ENCODE measurements at places on chromosomes 7 and 10. TPM values are rescaled to one million over a fixed set of nuclear protein-coding genes. Genes with fewer than 3 reads are reported as not detected.
A peak's percentile ranks its signal among the peaks of the same experiment; 100 is the strongest.

The MEST gene
- total RNA-seq, result 10.7 TPM

The CNNM1 gene
- total RNA-seq, result 0.16 TPM

The FKBP6 gene
- total RNA-seq, result not detected

The XRCC2 gene
- 0.65 TPM for total RNA-seq

The MKI67 gene
- 2.1 TPM for total RNA-seq

The MACC1 gene
- 0.16 TPM for total RNA-seq

The AKR1C3 gene
- total RNA-seq, result 40.5 TPM

GRCh38 chr10:119199231-119199992 is 8.0 kb upstream of the GRK5 start:
- DNase-seq, result no peak

DNA sequence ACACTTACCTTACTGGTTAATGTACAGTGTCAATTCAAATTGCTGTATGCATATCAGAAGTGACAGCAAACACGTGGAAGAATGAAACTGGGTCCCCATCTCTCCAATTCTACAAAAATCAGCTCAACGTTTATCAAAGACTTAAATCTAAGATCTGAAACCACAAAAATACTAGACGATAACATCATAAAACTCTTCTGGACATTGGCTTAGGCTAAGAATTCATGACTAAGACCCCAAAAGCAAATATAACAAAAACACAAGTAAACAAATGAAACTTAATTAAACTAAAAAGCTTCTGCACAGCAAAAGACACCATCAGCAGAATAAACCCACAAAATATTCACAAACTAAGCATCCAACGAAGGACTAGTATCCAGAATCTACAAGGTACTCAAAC is 35.9 kb upstream of the PFKP start:
- no peak for DNase-seq

- peak; percentile 74 for DNase-seq
Observed at GRCh38 chr10:29470355-29470705, 164.4 kb downstream of the SVIL start.

- no peak for DNase-seq
Observed at GRCh38 chr10:45058992-45059561, 58.4 kb downstream of the ZNF22 start.

DNA sequence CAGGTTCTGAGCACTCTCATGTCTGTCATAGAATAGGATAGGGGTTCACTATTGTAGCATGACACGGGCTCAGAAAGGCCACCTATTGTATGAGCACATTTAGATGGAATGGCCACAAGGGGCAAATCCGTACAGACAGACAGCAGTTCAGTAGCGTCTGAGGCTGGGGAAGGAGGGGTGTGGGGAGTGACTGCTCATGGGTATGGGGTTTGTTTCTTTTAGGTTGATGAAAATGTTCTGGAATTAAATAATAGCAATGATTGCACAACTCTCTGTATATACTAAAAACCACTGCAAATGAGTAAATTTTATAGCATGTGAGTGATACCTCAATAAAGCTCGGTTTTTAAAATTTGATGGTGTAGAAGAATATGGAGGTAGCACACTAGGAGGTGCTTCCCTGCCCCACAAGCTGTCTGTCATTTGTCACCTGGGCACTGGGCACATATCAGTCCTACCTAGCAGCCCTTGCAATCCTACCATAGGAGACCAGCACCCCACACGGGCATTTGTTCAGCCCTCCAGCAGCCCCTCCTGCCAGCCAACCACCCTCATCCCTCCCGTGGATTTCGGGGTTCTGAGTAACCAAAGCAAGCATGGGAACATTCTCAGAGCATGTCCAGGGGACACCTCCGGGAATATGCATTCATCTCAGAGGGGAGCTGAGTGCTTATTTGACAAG is 35.2 kb downstream of the KCNMA1 start:
- DNase-seq, result no peak

- no peak for DNase-seq
Observed at GRCh38 chr7:130441408-130441869, 623 bp upstream of the CEP41 start.

Measured in Right ventricle myocardium inferior (tissue), 1 donor.